ENCODE measurements at places on chromosomes 1 and 21.

- DNase-seq: no peak
These were observed 13.7 kb downstream of the LGR6 start for GRCh38 chr1:202207292-202207691.

- DNase-seq: no peak
These were observed 25.6 kb upstream of the PLA2G2E start for GRCh38 chr1:19949016-19949415.

GRCh38 chr1:4676253-4676652 lies 21.8 kb downstream of the AJAP1 start:
- DNase-seq: no peak

DNA sequence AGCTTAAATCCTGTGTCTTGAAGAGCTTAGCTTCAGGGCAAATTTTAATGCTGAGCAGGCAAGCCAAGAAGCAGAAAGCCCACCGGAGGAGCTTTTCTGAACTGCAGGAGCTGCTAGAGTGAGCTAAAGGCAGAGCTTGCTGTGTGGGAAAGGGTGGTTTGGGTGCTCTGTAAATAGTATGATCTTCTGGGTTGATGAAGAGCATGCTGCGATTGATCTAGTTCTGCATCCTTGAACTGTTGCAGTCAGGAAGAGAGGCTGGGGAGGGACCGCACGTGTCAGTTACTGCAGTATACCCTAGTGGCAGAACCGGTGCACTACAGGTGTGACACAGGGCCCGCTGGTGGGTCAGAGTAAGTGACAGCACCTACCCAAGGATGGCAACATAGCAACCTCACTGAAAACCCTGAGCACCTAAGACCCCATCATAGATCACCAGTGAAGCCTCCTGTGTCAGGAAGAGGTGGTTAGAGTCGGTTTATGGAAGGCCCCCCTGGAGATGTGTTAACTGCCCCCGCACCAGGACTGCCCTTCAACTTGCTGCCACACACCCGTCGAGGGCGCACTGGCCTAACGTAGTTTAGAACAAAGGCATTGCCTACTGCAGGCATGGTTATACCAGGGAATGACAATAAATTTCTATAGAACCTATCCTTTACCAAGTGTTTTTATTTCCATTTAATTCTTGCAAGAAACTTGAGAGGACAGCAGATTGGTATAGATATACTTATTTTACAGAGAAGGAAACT lies 146.0 kb upstream of the KIAA0040 start:
- DNase-seq: peak; percentile 72

DNA sequence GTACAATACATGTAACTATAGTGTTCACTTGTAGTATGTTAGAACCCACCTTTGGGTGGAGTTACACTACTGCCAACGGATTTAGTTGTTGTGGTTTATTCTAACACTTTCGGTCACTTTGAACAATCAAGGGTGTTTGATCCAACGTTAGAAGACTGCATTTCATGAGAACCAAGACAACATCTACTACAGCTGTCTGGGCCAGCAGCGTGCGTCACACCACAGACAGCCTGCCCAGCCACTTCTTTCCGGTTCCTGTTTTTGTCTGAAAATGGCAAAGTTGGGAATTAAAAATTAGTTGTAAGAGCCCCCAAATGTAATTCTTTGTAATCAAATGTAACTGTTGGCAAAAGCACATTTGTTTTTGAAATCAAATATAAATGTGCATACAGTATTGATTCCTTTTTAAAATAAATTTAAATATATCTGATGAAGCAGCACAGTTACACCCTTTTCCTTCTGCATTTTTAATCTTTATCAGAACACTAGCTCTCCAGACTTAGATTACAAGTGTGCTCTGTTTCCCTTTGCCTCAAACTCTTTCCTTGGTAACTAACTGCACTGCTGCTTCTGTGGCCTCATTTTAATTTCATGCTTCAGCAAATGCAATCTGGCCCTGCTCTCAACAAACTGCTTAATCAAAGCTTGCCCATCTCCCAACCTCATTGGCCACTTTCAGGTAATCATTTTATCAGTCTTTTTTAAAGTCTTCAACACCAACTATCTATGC lies 86.6 kb upstream of the DPH5 start:
- no peak for DNase-seq

- DNase-seq: no peak
These were observed 10.4 kb downstream of the BATF3 start for GRCh38 chr1:212689196-212689725.

GRCh38 chr1:160662910-160663309 lies 16.1 kb upstream of the SLAMF1 start:
- DNase-seq: no peak

- no peak for DNase-seq
These were observed 18.3 kb upstream of the IL22RA1 start for GRCh38 chr1:24161270-24161669.

DNA sequence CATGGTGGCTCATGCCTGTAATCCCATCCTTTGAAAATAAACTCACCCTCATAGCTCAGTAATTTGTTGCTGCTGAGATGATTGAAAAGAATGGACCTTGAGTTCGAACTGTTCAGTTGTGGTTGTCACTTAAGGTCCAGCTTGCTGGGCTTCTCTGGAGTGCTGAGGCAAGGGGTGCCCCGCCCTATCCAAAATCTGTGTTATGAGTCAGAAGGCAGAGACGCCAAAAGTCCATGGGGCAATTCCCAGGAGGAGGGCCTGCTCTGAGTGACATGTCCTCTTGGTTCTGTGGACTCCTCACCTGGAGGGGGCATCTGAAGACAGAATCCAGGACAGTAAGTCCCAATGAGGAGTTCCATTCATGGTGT lies 64.8 kb downstream of the MYOM3 start:
- DNase-seq: no peak

- DNase-seq: no peak
These were observed 175.7 kb downstream of the KAZN start for GRCh38 chr1:14774225-14774624.

DNA sequence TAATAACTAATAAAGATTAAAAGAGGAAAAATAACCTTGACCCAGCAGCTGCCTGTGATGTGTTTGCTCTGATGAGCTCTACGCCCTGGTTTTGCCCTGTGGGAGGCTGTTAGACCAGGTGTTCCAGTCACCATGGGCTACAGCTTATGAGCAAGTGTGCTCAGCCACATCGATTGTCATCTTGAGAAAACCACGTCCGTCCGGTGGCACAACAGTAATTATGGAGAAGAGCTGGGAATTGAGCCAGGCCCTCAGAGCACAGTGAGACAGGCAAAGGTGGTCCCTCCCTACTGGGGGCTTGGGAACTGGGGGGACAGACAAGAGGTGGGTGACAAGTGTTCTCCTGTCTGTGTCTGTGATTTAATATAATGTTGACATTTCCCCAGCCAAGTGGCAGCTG lies 420.5 kb downstream of the MATN1 start:
- DNase-seq: no peak

DNA sequence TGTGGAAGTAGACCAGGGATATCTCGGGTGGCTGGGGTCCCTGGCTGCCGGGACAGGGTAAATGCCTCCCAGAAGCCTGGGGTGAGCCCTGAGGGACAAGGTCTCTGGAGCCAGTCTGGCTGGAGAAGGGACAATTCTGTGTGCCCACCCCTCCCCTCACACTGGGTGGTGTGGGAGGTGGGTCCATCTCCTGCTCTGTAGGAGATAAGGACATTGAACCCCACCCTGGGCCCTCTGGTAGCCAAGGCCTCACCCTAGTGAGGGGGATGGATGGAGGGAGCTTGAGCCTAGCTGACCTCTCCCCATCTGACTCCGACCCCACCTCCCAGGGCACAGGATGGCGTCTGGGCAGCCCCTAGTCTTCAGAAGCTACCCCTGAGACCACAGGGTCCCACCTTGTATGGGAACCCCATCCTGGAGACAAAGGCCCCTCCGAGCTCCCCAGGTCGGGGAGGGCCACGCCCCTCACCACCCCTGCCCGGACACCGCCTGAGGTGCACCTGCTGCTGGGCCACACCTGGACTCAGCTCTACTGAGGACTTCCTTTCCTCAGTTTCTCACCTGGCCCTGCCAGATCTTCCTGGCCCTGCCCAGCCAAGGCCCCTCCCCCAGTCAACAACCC lies 4.3 kb downstream of the AGRN start:
- no peak for DNase-seq

DNA sequence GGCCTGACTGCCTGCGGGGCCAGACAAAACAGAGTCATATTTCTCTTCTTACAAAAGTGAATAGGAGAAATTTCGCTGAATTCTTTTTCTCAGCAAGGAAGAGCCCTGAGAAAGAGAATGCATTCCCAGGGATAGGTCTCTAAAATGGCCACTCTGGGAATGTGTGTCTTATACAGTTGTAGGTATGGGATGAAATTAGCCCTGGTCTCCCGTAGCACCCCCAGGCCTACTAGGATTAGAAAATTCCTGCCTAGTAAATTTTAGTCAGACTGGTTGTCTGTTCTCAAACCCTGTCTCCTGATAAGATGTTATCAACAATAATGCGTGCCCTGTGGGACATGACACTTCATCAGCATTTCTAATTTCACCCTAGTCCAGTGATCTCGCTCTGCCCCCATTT lies 920.1 kb downstream of the LTN1 start:
- no peak for DNase-seq

GRCh38 chr1:30684259-30684658 lies 39.1 kb downstream of the MATN1 start:
- no peak for DNase-seq

GRCh38 chr1:21659099-21659923 lies 9.8 kb downstream of the RAP1GAP start:
- DNase-seq: peak; percentile 22

- no peak for DNase-seq
These were observed 100.4 kb downstream of the LHX8 start for GRCh38 chr1:75234562-75234961.

DNA sequence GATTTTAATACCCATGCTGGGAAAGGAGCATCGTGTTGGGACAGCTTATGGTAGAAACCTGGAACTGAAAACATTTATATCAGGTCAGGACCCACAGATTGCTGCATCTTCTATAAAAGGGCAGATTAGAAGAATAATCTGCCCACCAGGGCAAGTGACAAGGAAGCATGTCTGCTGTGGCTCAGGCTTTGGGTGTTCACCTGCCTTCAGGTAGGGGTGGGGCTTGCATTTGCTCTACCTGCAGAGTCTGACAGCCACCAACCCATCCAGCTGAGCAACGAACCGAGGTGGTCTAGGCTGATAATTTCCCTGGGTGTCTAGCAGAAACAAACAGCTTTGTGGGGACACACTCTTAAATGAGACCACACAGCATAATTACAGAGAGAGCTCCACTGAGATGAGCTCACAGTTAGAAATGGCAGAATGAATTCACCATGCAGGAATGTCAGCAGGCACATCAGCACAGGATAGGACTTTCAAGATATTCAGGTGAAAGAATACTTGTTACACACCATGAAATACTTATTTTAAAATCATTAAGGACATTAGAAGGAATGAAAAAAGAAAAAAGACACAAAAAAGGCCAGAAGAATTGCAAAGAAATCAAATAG lies 36.1 kb upstream of the B3GALT5 start:
- DNase-seq: no peak

GRCh38 chr1:229058111-229058561 lies 212.8 kb upstream of the RAB4A start:
- DNase-seq: no peak

- DNase-seq: no peak
These were observed at the start of gene TNFRSF9 for GRCh38 chr1:7940745-7941436. TNFRSF9 (minus strand) TSS chr1:7940839; CDS start chr1:7939994, 845 bp downstream.

DNA sequence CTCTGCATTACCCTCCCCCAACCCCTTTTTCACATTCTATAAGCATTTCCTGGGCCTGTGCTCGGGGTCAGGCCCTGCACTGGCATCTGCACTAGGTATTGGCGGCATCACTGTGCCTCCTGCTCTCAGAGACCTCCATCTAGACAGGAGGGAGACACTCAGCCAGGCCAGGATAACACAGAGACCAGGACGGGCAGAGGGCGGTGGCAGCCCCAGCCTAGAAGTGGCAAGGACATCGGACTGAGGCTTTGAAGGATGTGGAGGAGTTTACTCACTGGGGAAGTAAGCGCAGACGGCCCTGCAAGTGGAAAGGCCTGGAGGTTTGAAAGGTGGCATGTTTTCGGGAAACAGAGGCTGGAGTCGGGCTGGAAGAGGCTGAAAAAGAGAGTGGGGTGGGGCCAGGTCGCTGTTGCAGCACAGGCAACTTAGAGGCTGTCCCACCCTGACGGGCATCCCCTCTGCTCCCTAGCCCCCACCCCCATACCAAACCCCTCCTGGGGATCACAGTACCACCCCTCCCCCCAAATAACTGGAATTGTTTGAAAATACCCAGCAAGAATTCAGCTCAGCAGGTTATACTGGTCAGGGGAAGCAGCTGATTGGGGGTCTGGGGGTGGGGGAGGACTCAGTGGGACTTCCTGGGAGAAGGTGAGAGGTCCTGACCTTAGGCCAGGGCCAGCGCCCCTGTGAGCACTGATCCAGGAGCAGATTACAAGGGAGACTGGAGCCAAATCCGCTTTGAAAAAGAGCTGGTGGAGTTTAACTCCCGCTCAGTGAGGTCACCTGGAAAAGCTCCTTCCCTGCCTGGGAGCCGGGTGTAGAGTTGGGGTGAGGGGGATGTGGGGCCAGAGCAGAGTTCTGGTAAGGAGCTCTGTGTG lies 121.8 kb upstream of the WNT4 start:
- DNase-seq: no peak

- DNase-seq: no peak
These were observed 20.3 kb upstream of the TIAM1 start for GRCh38 chr21:31364253-31364945.

GRCh38 chr1:235019961-235020360 lies 108.7 kb downstream of the TOMM20 start:
- no peak for DNase-seq

GRCh38 chr1:117857418-117857817 lies 72.0 kb downstream of the GDAP2 start:
- no peak for DNase-seq

DNA sequence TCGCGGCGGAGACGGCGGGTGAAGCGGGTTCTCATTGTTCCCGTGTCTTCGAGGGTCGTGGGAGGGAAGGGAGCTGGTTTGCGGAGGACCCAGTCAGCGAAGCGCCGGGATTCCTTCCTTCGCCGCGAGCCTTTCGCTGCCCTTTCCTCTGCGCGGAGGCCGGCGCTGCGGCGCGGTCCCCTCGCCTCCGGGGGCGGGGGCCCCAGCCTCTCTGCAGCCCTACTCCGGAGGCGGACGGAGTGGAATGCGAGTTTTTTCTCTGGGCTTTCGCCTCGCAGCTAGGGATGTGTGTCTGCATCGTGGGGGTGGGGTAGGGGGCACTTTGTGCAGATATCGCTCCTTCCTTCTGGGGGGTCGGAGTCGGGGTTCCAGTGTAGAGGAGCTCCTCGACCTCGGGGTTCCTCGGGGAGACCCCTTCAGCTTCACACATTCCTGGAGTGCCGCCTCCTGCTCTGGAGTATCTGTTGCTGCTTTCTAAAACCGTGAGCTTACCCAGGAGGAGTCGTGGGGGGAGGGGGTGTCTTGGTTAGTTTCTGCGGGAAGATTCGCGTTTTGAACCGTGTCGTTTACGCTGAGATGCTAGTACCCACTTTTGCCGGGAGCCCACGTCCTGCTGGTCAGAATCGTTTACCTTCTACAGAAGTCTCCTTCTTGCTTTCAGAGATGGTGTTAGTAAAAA lies 595 bp downstream of the RNF2 start:
- peak; percentile 88 for DNase-seq

DNA sequence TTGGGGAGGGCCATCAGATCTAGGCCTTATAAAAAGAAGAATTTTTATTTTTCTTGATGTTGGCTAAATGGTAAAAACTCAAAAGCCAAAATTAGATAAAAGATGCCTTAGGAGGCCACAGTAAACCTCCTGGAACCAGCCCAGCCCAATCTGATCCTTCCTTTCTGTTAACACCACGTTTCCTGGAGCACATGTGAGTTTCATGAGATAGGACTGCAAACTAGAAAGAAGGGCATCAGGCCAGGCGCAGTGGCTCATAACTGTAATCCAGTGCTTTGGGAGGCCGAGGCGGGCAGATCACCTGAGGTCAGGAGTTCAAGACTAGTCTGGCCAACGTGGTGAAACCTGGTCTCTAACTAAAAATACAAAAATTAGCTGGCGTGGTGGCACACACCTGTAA lies 6.7 kb downstream of the HSF2BP start:
- no peak for DNase-seq
